Panc1 (cell line): ENCODE measurements at places on chromosomes 13 and 19.

- H3K27me3 ChIP-seq: no peaks in the 10 kb centered on the region
- H3K36me3 ChIP-seq: no peaks in the 10 kb centered on the region
- H3K4me3 ChIP-seq: no peak overlapping the region
- no peaks in the 10 kb centered on the region for H3K4me1 ChIP-seq
- no peak for DNase-seq
These were observed 136.1 kb downstream of the KCTD12 start for GRCh38 chr13:76750126-76750525.

DNA sequence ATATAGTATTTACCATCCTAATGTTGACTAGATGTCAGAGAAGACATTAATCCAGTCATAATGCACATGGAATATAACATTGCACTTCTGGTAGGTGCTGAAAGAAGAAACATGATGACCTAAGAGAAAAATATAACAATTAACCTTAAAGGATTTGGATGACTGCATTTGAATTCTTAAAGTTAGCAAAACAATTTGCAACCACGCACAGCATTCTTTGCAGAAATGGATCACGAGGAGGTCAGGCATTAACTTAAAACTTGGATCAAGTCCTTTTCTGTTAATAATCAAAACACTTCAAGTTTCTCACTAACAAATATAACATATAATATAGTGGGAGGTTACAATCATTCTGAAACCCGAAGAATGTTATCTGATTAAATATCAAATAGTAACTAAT, 525.0 kb upstream of the SLITRK6 start:
- no peak overlapping the region for H3K27ac ChIP-seq
- H3K36me3 ChIP-seq: no peaks in the 10 kb centered on the region
- no peaks in the 10 kb centered on the region for H3K4me1 ChIP-seq

- no peak for DNase-seq
- no peaks in the 10 kb centered on the region for H3K27me3 ChIP-seq
These were observed 802.8 kb downstream of the DIAPH3 start for GRCh38 chr13:59360916-59361315.

DNA sequence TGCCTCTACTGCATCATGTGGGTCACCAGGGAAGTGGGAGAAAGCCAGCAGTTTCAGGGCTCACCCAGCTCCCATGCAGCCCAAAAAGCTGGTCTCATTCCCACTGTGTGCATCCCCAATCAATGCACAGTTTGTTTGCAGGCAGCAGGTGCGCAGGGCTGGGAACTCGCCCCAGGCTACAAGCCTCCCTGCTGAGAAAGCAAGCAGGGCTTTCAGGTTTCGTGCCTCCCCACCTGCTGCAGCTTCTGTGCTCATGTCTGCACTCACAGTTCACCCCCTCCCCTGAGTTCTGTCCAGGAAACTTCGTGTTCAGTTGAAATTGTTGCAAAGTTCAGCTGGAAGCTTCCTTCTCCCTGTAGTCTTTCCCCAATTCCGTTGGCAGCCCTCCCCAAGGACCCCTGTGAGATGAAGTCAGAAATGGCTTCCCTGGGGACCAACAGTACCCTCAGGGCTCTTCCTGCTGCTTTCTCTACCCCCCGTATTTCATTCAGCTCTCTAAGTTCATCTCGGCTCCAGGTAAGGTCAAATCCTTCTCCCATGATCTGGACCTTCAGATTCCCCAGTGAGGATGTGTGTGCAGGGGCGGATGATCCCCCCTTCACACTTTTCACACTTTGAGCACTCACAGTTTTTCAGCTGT, 10.3 kb upstream of the KLK3 start:
- H3K36me3 ChIP-seq: no peaks in the 10 kb centered on the region
- H3K27ac ChIP-seq: no peak overlapping the region
- DNase-seq: no peak
- no peaks in the 10 kb centered on the region for H3K4me1 ChIP-seq

GRCh38 chr19:46218160-46218559, 11.4 kb upstream of the IGFL1 start:
- H3K27ac ChIP-seq: no peak overlapping the region
- H3K4me3 ChIP-seq: no peak overlapping the region
- H3K36me3 ChIP-seq: no peaks in the 10 kb centered on the region
- H3K4me1 ChIP-seq: no peaks in the 10 kb centered on the region

- no peak overlapping the region for H3K4me3 ChIP-seq
- no peak for DNase-seq
- H3K36me3 ChIP-seq: peaks cover 13% of the 10 kb centered on the region
- H3K27ac ChIP-seq: no peak overlapping the region
These were observed 61.0 kb upstream of the RAP2A start for GRCh38 chr13:97372936-97373335.

DNA sequence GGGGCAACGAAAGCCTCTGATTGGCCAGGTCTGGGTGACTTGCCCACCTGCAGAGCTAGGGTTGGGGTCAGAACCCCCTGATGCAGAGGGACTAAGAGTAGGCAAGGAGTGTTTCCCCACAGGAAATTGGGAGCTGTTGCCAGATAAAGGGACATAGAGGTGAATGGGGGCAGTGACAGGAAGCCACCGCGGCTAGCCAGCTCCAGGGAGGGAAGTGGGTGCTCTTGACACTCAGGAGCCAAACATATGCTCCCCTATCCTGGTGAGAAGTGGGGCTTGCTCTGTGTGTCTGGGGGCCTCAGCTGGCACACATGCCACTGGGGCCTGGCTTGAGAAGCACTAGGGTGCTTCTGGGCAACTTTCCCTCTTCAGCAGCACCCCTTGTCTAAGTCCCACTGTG, 26.0 kb downstream of the WDR88 start:
- H3K27ac ChIP-seq: no peak overlapping the region
- no peak overlapping the region for H3K4me3 ChIP-seq
- DNase-seq: no peak
- no peaks in the 10 kb centered on the region for H3K27me3 ChIP-seq
- no peaks in the 10 kb centered on the region for H3K36me3 ChIP-seq

DNA sequence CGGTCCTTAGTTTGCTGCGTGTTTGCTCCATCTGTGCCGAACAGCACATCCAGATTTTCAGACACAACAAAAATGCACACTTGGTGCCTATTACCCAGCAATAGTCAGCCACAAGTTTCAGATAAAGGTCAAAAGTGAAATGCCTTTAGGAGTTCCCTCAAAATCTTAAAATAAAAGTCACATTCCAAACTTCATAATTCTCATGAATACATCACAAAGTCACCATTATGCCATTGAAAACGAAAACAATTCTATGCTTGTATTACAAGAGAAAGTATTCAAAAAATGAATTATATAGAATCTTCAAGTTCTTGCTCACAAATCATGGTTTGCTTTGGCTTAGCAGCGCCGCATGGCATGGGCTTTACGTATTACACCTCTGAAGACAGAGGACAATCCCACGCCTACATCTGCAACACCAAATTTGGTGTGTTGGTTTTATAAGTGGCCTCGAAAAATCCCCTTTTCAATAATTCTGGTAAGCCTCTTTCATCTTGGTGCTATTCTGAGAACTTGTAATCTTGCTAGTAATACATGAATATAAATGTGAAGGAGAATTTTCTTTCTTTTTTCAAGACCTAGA, 26.6 kb downstream of the COL4A1 start:
- H3K4me1 ChIP-seq: no peaks in the 10 kb centered on the region
- H3K27me3 ChIP-seq: peaks cover 2% of the 10 kb centered on the region; the same call in 1 of the 2 replicates
- H3K4me3 ChIP-seq: no peak overlapping the region
- no peaks in the 10 kb centered on the region for H3K36me3 ChIP-seq

DNA sequence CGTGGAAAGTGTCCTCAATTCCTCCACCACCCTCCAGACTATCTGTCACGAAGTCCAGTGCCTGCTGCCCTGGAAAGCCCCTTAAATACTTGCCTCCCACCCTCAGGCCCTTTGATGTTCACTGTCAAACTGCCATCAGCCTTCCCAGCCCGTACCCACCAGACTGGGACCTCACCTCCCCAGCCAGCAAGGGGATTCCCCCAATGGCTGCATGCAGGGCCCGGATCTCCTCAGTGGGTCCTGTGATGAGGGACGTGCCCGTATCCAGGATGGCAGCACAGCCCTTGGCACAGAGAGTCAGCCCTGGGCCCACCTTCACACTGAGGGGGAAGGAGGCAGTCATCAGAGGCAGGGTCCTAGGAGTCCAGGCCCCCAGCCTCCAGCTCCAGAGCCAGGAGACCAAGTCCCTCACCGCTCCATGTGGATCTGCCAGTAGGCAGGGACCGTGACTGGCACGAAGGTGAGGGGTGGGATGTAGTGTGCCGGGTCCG, 6.1 kb downstream of the NAPSA start:
- H3K36me3 ChIP-seq: no peaks in the 10 kb centered on the region
- H3K27ac ChIP-seq: no peak overlapping the region
- no peak overlapping the region for H3K4me3 ChIP-seq
- no peaks in the 10 kb centered on the region for H3K4me1 ChIP-seq

DNA sequence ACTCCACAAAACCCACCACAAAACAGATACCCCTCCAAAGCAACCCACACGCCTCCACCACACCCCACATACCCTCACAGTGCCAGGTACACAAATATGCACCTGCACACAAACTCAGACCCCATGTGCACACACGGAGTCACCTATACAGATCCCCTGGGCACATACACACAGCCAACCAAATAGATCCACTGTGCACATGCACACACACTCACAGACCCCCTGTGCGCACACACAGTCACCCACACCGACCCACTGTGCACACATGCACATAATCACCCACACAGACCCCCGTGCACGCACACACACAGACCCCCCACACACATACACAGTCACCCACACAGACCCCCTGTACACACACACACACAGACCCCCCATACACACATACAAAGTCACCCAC, 107.8 kb downstream of the HSPH1 start:
- no peaks in the 10 kb centered on the region for H3K27me3 ChIP-seq
- DNase-seq: no peak
- no peak overlapping the region for H3K4me3 ChIP-seq
- H3K27ac ChIP-seq: no peak overlapping the region

DNA sequence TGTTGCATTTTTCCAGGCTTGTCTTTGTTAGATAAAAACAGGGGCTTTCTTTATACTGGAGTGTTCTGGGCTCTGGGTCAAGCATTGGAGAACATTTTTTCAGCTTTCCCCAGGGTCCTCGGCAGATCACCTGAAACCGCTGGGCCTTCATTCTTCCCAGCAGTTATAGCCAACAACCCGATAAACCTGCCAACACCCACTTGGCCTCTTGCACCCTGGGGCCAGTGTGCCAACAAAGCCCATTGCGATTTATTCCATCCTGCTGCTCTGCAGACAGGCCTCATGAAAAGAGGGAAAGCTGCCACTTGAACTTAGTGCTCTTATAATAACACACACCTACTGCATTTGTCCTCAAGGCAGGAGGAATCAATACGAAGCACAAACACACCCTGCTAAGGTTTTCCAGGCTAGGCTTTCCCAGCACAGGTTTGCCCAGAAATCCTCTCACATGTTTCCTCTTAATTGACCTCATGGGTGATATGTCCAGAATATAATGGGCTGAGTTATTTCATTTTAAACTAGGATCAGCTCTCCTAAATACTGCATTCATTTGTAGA, 669.3 kb downstream of the LIG4 start:
- no peak overlapping the region for H3K27ac ChIP-seq
- DNase-seq: no peak
- no peaks in the 10 kb centered on the region for H3K36me3 ChIP-seq
- H3K4me1 ChIP-seq: no peaks in the 10 kb centered on the region
- H3K27me3 ChIP-seq: no peaks in the 10 kb centered on the region
- no peak overlapping the region for H3K4me3 ChIP-seq

- H3K27me3 ChIP-seq: no peaks in the 10 kb centered on the region
- no peak for DNase-seq
- H3K36me3 ChIP-seq: no peaks in the 10 kb centered on the region
- H3K4me3 ChIP-seq: no peak overlapping the region
- 0 out of 2 replicates have a peak, but pooled peaks cover 4% of the 10 kb centered on the region for H3K4me1 ChIP-seq
These were observed 4.4 kb downstream of the C13orf46 start for GRCh38 chr13:113969311-113969972.

- DNase-seq: no peak
- H3K4me1 ChIP-seq: no peaks in the 10 kb centered on the region
- no peaks in the 10 kb centered on the region for H3K36me3 ChIP-seq
- H3K27ac ChIP-seq: no peak overlapping the region
- peaks cover 77% of the 10 kb centered on the region for H3K27me3 ChIP-seq
These were observed 38.2 kb upstream of the ZNF780A start for GRCh38 chr19:40128991-40129390.

DNA sequence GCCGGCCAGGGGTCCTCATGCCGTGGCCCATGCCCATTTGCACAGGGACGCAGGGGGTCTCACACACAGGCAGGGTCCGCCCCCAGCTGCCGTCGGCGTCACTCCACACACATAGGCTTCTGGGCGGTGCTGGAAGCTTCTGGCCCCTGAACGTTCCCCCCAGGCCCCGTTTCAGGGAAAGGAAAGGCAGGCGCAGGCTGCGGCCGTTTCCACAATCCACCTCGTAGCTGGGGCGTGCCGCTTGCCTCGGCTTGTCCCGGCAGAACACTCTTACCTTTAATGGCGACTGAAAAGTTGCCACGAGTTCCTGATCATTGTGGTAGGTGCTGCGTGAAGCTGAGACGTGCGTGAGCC, 53.4 kb downstream of the MCF2L start:
- no peaks in the 10 kb centered on the region for H3K27me3 ChIP-seq
- H3K36me3 ChIP-seq: no peaks in the 10 kb centered on the region
- H3K4me3 ChIP-seq: no peak overlapping the region
- H3K27ac ChIP-seq: no peak overlapping the region
- no peaks in the 10 kb centered on the region for H3K4me1 ChIP-seq
- no peak for DNase-seq

DNA sequence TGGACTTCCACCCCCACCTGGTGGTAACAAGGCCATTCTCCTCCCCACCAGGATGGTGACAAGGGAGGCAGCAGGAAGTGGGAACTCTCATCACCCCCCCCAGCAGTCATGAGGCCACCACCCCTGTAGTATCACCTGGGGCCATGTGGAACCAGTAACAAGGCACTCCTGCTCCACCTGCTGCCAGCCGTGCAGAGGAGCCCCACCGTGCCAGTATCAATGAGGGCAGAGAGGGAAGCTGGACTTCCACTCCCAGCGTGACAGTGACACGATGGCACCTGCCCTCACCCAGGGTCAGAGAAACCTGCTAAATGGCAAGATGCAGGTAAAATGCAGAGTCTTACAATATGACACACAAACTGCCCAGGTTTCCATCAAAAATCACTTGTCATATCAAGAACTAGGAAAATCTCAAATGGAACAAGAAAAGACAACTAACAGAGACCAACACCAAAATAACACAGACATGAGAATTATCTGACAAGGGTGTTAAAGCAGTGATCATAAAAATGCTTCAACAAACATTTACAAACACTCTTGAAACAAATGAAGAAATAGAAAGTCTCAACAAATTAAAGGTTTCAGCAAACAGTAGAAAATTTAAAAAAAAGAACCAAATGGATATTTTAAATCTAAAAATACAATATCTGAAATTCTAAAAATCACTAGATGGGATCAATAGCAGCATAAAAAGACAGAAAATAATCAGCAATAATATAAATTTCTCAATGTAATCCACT, 9.1 kb upstream of the SPACA7 start:
- DNase-seq: no peak
- no peak overlapping the region for H3K27ac ChIP-seq
- no peak overlapping the region for H3K4me3 ChIP-seq

DNA sequence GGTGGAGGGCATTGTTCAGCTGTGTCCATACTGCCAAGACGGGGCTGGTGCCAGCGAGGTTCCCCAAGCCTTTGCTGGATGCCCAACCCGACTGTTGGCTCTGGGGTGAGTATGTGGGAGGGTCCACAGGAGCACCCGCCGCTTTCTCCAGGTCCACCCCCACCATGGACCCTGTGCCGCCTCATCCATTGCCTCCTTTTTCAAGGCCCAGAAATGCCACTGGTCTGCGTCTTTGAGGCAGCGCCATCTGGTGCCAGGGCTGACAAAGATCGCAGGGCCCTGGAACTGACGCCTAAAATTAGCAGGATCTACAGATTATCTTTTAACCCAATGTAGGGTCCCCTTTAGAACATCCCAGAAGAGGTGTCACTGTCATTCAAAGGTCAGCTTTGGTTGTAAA, 34.6 kb downstream of the NFIX start:
- H3K27me3 ChIP-seq: no peaks in the 10 kb centered on the region
- H3K36me3 ChIP-seq: no peaks in the 10 kb centered on the region
- H3K27ac ChIP-seq: peak overlapping the region; percentile 86
- H3K4me1 ChIP-seq: peaks cover 73% of the 10 kb centered on the region
- no peak overlapping the region for H3K4me3 ChIP-seq
